CD8-positive, alpha-beta memory T cell (primary cell): ENCODE measurements at places on chromosomes 1 and 21. TPM values are rescaled to one million over a fixed set of nuclear protein-coding genes. Genes with fewer than 3 reads are reported as not detected.

DNA sequence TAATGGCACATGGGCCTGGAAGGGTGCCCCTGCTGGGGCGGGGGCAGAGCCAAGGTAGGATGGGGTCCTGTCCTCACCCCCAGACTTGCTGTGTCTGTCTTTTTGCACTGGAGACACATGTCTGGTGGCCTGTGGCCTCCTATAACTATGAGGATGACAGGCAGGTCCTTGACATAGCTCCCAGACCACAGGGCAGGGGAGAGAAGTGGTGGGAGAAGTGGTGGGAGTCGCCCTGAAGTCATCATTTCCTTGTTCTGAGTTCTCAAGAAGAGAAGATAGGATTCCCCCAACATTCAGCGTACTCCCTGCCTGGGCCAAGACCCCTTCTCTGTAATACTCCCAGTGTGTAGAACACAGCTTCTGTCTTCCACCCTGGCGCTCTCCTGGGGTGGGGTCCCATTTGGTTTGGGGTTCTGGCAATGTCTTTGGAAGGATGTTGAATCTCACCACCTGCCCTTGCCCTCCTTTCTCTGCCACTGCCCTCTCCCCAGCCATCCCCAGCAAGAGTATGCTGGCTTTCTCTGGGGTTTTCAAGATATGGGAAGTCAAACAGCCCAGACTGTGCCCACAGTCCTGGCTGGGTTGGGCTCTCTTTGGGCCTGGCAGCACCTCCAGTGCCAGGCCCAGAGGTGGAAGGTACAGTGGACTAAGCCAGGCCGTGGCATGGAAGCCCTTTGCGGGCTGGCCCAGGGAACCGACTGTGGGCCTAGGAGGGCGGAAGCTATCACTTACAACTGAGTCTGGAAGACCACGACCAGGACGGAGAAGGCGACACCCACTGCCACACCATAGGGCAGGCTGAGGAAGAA, 19.4 kb downstream of the SLC26A9 start:
- no peak overlapping the region for H3K27ac ChIP-seq
- H3K4me1 ChIP-seq, result no peaks in the 10 kb centered on the region
- no peaks in the 10 kb centered on the region for H3K27me3 ChIP-seq
- DNase-seq, result no peak
- no peak overlapping the region for H3K4me3 ChIP-seq

- no peaks in the 10 kb centered on the region for H3K4me1 ChIP-seq
- H3K4me3 ChIP-seq, result no peak overlapping the region
- no peaks in the 10 kb centered on the region for H3K27me3 ChIP-seq
- no peak for DNase-seq
- no peaks in the 10 kb centered on the region for H3K36me3 ChIP-seq
These were observed 1158.6 kb downstream of the PLA2G4A start for GRCh38 chr1:187987236-187987776.

- no peak overlapping the region for H3K27ac ChIP-seq
- DNase-seq, result no peak
- no peaks in the 10 kb centered on the region for H3K36me3 ChIP-seq
- H3K4me1 ChIP-seq, result no peaks in the 10 kb centered on the region
- H3K27me3 ChIP-seq, result no peaks in the 10 kb centered on the region
These were observed 54.4 kb upstream of the SCMH1 start for GRCh38 chr1:41296506-41296905.

- DNase-seq, result no peak
- no peaks in the 10 kb centered on the region for H3K27me3 ChIP-seq
- H3K4me1 ChIP-seq, result no peaks in the 10 kb centered on the region
- no peak overlapping the region for H3K4me3 ChIP-seq
- no peaks in the 10 kb centered on the region for H3K36me3 ChIP-seq
- H3K27ac ChIP-seq, result no peak overlapping the region
These were observed 104.2 kb upstream of the GCLM start for GRCh38 chr1:94013367-94013878.

DNA sequence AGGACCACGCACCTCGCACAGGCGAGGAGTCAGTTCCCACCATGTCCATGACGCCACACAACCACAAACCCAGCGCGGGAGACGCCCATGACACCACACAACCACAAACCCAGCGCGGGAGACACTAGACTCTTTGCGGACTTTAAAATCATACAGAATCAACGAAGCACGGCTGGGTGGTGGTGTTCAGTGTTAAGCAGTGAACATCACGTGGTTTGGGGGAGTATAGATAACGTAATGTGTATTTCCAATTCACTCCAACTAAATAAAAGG, 19.2 kb downstream of the PTTG1IP start:
- no peak overlapping the region for H3K4me3 ChIP-seq
- peaks cover 47% of the 10 kb centered on the region for H3K4me1 ChIP-seq
- H3K27me3 ChIP-seq, result no peaks in the 10 kb centered on the region

DNA sequence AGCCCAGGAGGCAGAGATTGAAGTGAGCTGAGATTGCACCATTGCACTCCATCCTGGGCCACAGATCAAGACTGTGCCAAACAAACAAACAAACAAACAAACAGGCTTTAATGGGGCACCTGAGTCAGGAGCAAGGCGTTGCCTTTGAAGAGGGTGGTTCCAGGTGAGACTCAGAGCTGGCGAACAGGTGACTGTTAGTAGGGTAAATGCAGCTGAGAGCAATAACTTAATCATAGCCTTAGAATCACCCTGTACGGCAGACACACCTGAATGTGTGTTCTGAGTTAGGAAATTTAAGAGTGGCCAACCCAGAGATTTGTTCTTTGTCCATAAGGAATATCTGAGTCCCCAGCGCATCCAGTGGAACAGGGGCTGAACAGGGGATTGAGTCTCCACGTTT, 440.4 kb downstream of the RPS6KC1 start:
- DNase-seq, result no peak
- no peaks in the 10 kb centered on the region for H3K36me3 ChIP-seq
- H3K27me3 ChIP-seq, result no peaks in the 10 kb centered on the region
- H3K4me3 ChIP-seq, result no peak overlapping the region

- peaks cover 6% of the 10 kb centered on the region for H3K27me3 ChIP-seq
- no peak overlapping the region for H3K4me3 ChIP-seq
- no peaks in the 10 kb centered on the region for H3K36me3 ChIP-seq
- DNase-seq, result no peak
- no peak overlapping the region for H3K27ac ChIP-seq
- H3K4me1 ChIP-seq, result no peaks in the 10 kb centered on the region
These were observed 139.8 kb downstream of the KAZN start for GRCh38 chr1:14738235-14738634.

DNA sequence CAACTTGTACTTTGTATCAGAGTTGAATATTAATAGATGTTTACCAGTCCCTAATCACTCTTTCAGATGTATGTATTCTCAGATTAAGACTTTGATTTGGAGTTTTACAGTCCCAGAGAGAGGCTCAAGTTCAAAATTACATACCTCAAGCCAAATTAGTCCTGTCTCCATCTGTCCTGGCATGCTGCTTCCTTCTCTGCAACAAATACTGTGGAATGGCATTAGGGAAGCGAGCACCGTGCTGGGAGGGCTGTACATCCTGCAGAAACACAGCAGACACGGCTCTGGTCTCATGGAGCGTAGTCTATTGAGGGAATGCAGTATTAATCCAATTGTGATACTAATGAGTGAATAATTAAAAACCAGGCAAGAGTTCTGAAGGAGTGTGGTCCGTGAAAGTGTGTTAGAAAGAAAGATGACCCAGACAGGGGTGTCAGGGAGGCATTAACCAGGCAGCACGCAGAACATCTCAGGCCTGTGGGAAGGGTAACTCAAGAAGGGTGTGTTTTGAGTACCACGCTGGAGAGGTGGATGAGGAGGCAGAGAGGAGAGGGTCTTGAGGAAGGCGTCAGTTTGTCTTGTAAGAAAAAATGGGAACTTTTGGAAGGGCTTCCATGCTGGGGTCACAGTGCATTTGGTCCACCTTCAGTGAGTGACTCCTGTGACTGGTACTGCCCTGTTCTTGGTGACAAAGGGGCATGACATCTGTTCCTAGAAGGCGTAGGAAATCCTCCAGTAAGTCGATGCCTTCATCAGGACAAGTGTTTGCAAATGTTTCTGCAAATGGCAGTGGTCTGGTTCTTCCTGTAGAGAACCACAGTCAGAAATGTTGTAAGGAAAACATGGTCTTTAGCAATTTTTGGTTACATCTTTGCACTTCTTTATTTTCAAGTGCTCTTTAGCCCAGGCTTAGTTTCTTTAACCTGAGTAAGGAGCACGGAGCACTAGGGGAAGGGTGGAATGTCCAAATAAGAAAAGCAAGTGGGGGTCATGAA, 1.6 kb downstream of the RAB4A start:
- H3K36me3 ChIP-seq, result no peaks in the 10 kb centered on the region
- no peak for DNase-seq
- H3K4me3 ChIP-seq, result peak overlapping the region; percentile 75
- peaks cover 26% of the 10 kb centered on the region for H3K4me1 ChIP-seq
- peak overlapping the region; percentile 73 for H3K27ac ChIP-seq

- no peak overlapping the region for H3K4me3 ChIP-seq
- no peaks in the 10 kb centered on the region for H3K36me3 ChIP-seq
- no peaks in the 10 kb centered on the region for H3K4me1 ChIP-seq
- no peaks in the 10 kb centered on the region for H3K27me3 ChIP-seq
- H3K27ac ChIP-seq, result no peak overlapping the region
These were observed 19.9 kb upstream of the KCNJ6 start for GRCh38 chr21:37936010-37936785.

The HTR1D gene
- total RNA-seq, result not detected

The OR2G6 gene
- not detected for total RNA-seq
